ENCODE measurements at places on chromosomes 7 and 10.

- no peak for DNase-seq
Observed at GRCh38 chr7:97078023-97078969, 39.2 kb upstream of the SDHAF3 start.

GRCh38 chr10:105742184-105742583, 1101.1 kb downstream of the SORCS3 start:
- DNase-seq, result no peak

DNA sequence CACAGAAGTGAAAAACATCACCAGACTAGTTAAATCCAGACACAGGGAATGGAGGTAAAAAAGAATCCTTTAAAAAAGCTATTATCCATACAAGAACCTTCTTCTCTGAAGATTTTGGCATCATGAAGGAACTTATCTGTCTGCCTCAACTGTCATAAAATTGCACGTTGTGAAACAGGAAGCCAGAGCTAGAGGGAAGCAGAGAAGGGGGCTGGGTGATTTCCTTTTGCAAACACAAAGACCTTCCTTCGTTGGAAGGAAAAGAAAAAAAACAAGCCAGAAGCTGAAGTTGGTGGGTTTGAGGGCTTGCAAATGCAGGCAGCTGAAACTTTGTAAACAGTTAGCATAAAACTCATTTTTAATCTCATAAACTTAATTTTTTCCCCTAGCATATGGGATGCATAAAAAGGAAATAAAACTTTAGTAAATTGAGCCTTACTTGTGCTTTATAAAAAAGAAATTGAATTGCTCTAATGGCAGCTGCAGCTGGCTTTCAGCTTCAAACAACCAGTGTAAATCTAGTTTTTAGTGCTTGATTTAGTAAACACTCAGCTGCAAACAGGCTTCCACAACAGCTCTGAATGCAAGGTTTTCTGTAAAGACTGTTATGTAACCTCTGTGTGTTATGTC, 101.6 kb downstream of the OTUD1 start:
- no peak for DNase-seq

DNA sequence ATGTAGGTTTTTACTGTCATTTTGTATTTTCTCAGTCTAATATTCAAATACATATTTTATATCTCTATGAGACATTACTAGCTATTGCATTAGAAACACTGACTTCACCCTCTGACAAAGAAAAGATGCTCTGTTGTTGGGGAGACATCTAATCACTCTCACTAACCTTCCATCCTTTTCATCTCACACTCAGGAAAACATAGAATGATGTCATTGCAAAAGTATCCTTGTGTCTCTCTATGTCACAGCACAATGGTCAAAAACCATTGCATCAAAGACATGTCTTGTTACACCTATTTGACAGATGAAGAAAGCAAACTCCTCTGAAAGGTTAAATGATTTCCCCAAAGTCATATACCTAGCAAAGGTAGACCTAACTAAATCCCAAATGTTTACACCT, 231.3 kb upstream of the PTN start:
- no peak for DNase-seq

- DNase-seq, result no peak
Observed at GRCh38 chr10:100773646-100774045, 28.3 kb downstream of the PAX2 start.

- no peak for DNase-seq
Observed at GRCh38 chr10:62354916-62355315, 19.3 kb upstream of the ZNF365 start.

DNA sequence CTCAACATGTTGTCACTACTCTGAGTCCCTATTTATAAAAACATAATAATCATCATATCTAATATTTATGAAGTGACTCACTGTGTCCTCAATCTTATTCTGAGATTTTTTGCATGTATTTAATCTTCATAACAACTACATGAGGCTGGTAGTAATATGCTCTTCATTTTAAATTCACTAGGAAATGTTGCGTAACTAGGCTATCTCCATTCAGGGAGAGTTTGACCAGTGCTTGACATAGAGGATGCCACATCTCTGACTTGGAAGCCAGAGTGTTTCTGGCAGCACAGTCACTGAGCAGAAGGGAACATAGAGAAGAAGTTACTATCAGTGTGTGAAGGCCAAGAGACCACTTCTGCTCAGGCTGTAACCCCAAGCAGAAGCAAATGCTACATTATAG, 88.9 kb downstream of the FAM13C start:
- no peak for DNase-seq

DNA sequence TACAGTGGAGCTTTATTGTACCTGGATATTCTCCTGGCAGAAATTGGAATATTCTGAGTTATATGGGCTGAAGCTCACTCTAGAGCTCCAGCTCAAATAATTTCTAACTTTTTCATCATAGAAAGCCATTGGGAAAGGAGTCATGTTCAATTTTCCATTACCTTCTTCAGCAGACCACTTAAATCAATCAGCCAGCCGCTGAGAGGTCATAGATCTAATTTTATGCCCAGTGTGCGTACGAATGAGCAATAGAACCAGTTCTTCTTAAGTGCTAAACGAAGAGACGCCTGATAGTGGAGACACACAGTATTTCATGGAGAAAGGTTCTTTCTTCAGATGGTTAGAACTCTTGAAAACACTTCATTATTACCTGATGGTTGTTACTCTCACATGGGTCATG, 35.0 kb upstream of the DNAJB12 start:
- DNase-seq, result no peak

- DNase-seq, result no peak
Observed at GRCh38 chr7:87152897-87153641, 816 bp downstream of the DMTF1 start.

DNA sequence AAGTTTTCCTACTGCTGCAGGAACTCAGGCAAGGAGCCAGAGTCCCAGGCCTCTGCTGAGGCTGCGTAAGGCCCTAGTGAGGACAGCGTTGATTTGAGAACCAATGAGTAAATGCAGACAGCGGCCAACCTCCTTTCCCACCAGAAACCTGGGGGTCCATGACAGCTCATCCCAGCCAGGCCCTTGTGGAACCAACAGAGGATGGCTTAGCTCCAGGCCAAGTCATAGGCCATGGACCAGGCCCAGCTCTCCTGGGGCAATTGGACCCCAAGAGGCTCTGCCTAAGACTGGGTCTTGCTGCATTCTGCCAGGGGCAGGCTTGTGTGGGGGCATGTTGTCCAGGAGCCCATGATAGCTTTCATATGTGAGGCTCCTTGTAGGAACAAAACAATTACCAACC, 65.4 kb upstream of the PPP1R3C start:
- no peak for DNase-seq

- no peak for DNase-seq
Observed at GRCh38 chr7:36391436-36392198, 2.0 kb downstream of the ANLN start.

- no peak for DNase-seq
Observed at GRCh38 chr10:97090035-97090434, 95.7 kb downstream of the SLIT1 start.

DNA sequence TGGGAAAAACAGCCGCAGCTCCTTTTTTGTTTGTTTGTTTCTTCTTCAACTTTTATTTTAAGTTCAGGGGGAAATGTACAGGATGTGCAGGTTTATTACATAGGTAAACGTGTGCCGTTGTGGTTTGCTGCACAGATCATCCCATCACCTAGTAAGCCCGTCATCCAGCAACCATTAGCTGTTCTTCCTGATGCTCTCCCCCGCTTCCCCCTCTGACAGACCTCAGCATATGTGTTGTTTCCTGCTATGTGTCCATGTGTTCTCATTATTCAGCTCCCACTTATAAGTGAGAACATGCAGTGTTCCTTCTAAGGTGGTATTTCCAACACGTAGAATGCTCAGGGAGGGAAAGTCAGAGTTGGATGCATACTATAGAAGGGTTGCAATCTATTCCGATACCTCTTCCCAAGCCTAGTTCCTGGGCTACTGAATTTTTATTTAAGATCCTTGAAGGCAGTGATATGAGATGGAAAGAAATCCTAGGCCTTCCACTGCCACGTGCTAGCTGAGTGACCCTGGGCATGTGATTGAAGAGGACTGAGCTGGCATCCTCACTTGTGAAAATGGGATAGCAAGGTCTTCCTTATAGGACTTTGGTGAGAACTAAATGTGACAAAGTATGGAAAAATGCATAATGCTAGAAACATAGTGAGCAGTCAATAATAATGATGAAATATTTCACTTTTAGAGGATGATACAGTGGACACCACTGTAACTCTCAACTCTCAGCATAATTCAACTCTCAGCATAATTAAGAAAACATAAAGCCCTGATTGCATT, 278.5 kb downstream of the REEP3 start:
- DNase-seq, result no peak

DNA sequence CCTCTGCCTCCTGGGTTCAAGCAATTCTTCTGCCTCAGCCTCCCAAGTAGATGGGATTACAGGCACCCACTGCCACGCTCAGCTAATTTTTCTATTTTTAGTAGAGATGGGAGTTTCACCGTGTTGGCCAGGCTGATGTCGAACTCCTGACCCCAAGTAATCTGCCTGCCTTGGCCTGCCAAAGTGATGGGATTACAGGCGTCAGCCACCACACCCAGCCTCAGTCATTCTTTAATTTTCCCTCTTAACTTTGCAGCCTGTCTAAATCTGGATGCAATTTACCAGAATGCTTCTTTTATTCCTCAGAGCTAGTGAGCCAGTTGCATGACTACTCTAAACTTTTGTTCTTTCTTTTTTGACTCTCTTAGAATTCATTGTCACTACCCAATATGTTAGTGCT, 90.5 kb upstream of the CSTF2T start:
- no peak for DNase-seq

All from NCI-H1930 (cell line).